ENCODE measurements at places on chromosomes 1 and 21. TPM values are rescaled to one million over a fixed set of nuclear protein-coding genes. Genes with fewer than 3 reads are reported as not detected.
A peak's percentile ranks its signal among the peaks of the same experiment; 100 is the strongest.

DNA sequence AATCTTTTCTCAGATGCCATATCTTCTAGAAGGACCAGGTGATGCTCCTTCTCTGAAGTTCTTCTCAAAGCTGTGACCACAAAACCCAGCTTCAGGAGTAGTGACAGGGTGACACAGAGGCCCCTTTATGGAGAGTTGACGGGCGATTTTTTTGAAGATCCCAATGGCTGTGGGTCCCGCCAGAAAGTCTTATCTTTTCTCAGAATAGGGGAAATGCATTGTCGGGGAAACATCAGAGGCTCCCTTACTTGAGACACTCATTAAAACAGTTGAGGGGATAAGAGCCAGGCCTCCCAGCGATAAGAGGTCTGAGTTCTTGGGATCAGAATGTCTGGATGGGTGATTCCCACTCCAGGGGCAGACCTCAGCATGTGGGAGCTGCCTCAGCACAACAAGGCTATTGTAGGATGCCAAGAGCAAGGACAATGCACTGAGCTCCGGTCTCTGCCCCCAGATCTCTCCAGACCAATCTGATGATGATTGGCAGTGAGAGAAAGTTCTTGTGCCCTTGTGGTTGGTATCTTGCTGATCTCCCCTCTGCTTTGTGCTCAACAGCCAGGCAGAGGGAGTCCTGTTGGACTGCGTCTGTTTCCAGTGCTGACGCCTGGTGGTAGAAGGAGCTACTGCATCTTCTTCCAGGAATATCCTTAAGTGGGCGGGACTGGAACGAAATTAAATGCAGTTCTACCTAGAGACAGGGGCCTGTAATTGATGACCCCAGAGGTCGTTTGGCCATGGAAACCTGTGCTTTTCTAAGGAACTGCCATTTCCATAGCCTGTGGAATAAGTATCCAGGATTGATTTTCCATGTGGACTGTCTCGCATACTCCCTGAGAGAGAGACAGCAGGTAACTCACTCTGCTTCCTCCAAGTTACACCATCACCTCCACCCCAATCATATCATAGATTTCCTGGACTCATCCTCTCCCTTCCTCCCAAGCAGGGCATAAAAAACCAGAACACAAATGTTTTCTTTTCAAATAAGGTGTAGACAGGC, 6.8 kb upstream of the ACKR1 start:
- DNase-seq = peak; percentile 65
- no peak overlapping the region for H3K27ac ChIP-seq
- H3K36me3 ChIP-seq = no peaks in the 10 kb centered on the region
- H3K27me3 ChIP-seq = no peaks in the 10 kb centered on the region

- no peak overlapping the region for H3K27ac ChIP-seq
- no peaks in the 10 kb centered on the region for H3K36me3 ChIP-seq
- DNase-seq = no peak
- no peak overlapping the region for H3K4me3 ChIP-seq
Observed at GRCh38 chr1:75472089-75472970, 138.6 kb downstream of the SLC44A5 start.

- no peak for DNase-seq
- H3K27me3 ChIP-seq = no peaks in the 10 kb centered on the region
- H3K27ac ChIP-seq = no peak overlapping the region
- no peaks in the 10 kb centered on the region for H3K36me3 ChIP-seq
- no peak overlapping the region for H3K4me3 ChIP-seq
Observed at GRCh38 chr1:215192306-215192705, 109.8 kb downstream of the KCNK2 start.

The ESRRG gene
- total RNA-seq = 3.2 TPM

GRCh38 chr1:65759516-65759915, 33.2 kb upstream of the PDE4B start:
- H3K4me1 ChIP-seq = no peaks in the 10 kb centered on the region
- H3K36me3 ChIP-seq = no peaks in the 10 kb centered on the region
- DNase-seq = no peak
- H3K27ac ChIP-seq = no peak overlapping the region
- H3K27me3 ChIP-seq = no peaks in the 10 kb centered on the region

GRCh38 chr1:51733793-51734522, 117.1 kb downstream of the OSBPL9 start:
- no peaks in the 10 kb centered on the region for H3K36me3 ChIP-seq
- DNase-seq = no peak
- H3K4me3 ChIP-seq = no peak overlapping the region
- peaks cover 28% of the 10 kb centered on the region for H3K4me1 ChIP-seq

The HES4 gene
- total RNA-seq = 32.5 TPM

DNA sequence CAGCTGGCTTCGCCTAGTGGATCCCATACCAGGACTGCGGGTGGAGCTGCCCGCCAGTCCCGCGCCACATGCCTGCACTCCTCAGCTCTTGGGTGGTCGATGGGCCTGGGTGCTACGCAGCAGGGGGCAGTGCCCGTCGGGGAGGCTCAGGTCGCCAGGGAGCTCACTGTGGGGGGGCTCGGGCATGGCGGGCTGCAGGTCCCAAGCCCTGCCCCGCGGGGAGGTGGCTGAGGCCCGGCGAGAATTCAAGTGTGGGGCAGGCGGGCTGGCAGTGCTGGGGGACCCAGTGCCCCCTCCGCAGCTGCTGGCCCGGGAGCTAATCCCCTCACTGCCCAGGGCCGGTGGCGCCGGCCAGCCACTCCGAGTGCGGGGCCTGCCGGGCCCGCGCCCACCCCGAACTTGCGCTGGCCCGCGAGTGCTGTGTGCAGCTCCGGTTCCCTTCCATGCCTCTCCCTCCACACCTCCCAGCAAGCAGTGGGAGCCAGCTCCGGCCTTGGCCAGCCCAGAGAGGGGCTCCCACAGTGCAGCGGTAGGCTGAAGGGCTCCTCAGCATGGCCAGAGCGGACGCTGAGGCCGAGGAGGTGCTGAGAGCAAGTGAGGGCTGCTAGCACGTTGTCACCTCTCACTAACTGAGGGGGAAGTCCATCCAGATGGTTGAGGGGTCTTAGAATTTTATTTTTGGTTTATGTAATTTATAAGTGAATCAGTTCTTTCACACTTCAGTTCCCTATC, 85.2 kb upstream of the HMCN1 start:
- H3K4me1 ChIP-seq = peaks cover 4% of the 10 kb centered on the region
- H3K4me3 ChIP-seq = no peak overlapping the region
- no peaks in the 10 kb centered on the region for H3K36me3 ChIP-seq
- peak; percentile 68 for DNase-seq

The CAP1 gene
- 170 TPM for total RNA-seq

Data from upper lobe of left lung (tissue), 6 donors.